ENCODE measurements at places on chromosomes 11 and 22. TPM values are rescaled to one million over a fixed set of nuclear protein-coding genes. Genes with fewer than 3 reads are reported as not detected.

The MYO18B gene
- total RNA-seq: 0.05 TPM

The MS4A12 gene
- not detected for total RNA-seq

The ST13 gene
- 187 TPM for total RNA-seq

The SLC16A8 gene
- total RNA-seq: not detected

The MFRP gene
- total RNA-seq: not detected

The CADM1 gene
- total RNA-seq: 17.8 TPM

The BLID gene
- not detected for total RNA-seq

The PRR5L gene
- 15.6 TPM for total RNA-seq

The APOL4 gene
- 0.03 TPM for total RNA-seq

The RHOD gene
- 44.0 TPM for total RNA-seq

The C11orf86 gene
- 50.6 TPM for total RNA-seq

The OR52M1 gene
- total RNA-seq: not detected

The THY1 gene
- total RNA-seq: 12.2 TPM

The TYR gene
- not detected for total RNA-seq

The RAG2 gene
- total RNA-seq: not detected

The KRTAP5-7 gene
- total RNA-seq: not detected

The HBB gene
- total RNA-seq: not detected

The BTBD18 gene
- not detected for total RNA-seq

The KCNQ1OT1 gene
- 0.07 TPM for total RNA-seq

The KCTD14 gene
- total RNA-seq: 1.4 TPM

The SDF2L1 gene
- 55.0 TPM for total RNA-seq

The ANO5 gene
- total RNA-seq: 2.2 TPM

The MAPK8IP2 gene
- 3.4 TPM for total RNA-seq

The GGT1 gene
- 96.3 TPM for total RNA-seq

The OR51D1 gene
- not detected for total RNA-seq

The KRTAP5-10 gene
- not detected for total RNA-seq

The APBB1 gene
- total RNA-seq: 17.4 TPM

The LMNTD2 gene
- total RNA-seq: 2.8 TPM

The PNPLA5 gene
- not detected for total RNA-seq

The CD3D gene
- not detected for total RNA-seq

The TP53I11 gene
- total RNA-seq: 36.6 TPM

The KCNJ5 gene
- not detected for total RNA-seq

The GRM5 gene
- total RNA-seq: not detected
